Stimulated activated CD8-positive, alpha-beta memory T cell treated with anti-CD3 and anti-CD28 coated beads, Interleukin-7, amount 100 ng/mL, for 1 hour (primary cell): ENCODE measurements at places on chromosomes 11 and 22.

DNA sequence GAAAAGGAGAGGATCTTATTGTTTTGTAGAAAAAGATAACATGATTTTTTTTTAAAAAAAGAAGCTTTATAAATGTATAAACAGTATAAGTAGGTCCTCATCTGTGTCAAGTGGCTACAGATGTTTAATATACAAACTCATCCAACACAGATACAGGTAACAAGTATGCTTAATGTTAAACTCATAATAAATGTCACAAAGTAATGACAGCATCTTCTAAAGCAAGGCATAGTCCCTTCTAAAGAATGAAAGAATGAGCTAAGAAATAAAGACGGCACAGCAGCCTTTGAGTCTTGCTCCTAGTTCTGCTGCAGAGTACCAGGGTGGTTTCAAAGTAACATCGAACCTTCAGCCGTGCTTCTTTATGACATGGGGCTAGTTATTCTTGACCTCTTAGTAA is 28.7 kb upstream of the BLID start:
- DNase-seq: no peak

GRCh38 chr22:26634189-26634588 is 12.4 kb downstream of the CRYBA4 start:
- no peak for DNase-seq

DNA sequence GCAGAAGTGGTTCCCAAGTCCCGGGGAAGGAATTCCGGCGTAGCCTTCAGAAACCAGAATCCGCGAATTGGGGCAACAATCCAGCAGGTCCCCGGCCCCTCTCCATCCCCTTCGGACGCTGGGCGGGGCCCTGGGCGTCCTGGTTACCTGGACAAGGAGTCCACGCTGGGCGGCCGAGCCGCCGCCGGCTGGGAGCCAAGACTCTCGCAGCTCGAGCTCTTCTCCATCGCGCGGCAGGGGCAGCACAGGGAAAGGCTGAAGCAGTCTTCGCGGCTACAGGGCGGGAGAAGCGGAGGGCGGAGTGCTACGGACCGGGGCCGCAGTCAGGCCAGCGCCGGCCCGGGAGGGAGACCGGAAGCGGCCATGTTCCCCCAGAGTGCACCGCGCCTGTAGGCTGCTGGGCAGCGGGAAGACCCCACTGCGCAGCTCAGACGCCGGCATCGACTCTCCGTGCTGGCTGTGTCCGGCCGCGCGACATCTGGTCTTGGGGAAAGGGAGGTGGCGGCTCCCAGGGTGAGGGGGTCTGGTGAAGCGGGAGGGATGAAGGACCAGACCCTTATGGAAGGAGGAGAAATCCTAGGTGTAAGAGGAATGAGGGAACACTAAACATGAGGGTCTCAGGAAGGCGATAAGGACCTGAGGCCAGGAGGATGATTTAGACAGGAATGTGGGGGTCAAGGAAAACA is at the start of gene MTMR2:
TSS of gene MTMR2 (minus strand) at position 380 of the 686 bp plus-strand sequence. CDS start at position 227, 153 bp downstream.
- DNase-seq: peak; percentile 25

DNA sequence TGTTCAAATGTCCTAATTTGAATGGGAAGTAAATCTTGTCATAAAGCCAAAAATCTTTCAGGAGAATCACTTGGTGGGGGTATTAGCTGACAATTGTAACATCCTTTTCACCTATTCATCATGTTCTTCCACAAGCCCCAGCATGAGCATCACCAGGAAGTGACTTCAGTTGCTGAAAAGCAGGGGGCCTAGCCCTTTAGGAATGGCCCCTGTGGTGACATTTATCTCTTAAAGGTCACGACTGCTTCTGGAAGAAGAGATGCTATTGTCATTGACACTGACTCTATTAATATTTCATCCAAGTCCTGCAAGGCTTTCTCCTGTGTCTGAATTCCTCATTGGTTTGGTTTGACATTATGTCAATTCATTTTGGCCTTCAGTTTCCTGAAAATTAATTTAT is 92.6 kb downstream of the OR5AK2 start:
- DNase-seq: no peak

- DNase-seq: no peak
These were observed 71.7 kb upstream of the EED start for GRCh38 chr11:86172894-86173293.

DNA sequence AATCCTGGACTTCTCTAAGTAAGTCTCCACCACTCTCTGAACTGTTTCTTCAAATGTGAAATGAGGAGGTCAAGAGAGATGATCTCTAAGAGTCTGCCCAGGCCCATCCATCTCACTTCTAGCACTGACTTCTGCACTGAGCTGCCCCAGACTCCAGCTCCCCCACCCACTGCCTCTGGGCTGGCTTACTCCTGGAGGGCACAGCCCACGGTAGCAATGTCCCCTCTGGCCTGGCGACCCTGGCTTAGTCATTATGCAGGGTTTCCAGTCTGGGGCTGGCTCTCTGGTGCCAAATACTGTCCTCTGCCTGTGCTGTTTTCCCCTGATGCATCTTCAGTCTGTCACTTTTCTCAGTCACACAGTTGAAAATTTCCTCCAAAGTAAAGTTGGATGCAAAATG is 60.9 kb downstream of the PKNOX2 start:
- DNase-seq: no peak

DNA sequence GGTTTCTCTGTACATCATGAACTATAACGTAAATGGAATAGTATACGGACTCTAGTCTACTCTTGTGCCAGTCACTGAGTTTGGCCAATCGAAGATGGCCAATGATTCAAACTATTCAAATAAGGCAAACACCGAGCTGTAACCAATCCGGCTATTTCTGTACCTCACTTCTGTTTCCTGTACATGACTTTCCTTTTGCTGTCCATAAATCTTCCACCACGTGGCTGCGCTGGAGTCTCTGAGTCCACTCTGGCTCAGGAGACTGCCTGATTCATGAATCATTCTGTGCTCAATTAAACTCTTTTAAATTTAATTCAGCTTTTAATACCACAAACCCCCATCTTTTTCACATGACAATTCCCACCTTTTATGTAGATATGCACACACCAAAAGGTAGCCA is 1.5 kb upstream of the JAML start:
- no peak for DNase-seq

DNA sequence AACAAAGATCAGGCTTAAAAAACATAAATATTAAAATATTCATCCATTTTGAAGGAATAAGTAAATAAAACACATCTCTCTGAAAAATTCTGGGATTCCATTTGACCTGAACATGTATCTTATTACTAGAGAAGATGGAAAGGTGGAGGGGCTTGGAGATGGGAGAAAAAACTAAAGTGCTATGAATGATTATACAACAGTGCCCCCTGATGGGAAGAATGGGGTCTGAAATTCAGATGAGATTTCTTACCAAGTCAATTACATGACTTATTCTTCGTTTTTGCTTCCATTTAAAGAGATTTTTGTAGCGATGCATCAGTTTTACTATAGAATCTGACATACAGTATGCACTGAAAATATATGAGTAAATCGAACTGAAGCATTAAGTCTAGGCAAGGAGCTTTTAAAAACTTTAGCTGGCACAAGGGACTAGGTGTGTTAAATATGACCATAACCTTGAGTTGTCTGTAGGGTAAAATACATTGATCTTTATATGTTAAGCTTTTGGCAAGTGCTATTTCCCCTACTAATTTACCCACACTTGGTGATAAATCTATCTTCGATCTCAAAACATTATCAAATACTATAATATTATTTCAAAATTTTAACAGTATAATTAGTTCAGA is 718.8 kb downstream of the CNTN5 start:
- DNase-seq: no peak

DNA sequence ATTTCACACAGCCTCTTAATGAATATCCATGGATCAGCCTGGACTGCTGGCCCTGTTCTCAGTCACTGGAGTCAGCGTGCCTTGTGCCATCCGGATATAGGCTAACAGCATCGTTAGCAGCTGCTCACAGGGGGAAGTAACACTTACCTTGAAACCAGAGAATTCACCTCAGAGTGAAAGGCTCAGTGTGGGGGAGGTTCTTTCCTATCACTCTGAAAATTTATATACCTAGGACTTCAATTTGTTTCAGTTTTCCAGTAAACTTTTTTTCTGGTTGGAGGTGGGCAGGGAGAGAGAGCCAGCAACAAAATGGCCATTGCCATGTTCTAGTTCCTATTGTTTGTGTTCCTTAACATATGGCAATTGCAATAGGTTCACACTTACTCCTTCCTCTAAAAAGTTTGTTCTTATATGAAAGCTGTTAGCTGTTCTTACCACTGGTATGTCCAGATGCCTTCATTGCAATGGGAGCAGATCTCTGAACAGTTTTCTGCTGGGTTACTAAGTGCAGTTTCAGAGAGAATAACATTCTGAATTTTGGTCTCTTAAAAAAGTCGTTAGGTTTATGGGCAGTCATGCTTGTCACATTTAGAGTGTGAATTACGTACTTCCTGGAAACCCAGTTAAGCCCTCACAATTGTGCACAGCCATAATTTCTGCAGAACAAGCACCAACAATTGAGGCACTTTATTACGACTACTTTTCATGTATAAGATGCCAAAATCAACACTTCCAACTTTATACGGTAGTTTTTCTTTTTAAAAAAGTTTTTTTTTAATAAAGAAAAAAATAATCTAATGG is 247.6 kb downstream of the CADM1 start:
- DNase-seq: no peak

DNA sequence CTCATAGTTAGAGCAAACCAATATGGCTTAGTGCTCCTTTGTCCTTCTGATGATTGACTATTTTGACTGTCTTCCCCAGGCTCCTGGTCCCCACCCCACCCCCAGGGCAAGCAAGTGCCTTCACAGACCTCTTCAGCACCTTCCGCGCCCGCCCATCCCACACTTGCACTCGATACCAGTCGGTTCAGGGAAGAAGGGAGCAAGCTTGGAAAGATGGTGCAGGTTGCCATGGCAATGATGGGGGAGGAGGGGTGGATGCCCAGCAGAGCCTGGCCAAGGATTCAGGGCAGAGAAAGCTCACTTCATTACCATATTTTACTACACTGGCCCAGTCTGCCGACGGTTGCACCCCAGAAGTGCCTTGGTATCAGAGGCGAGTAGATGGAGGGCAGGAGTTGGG is 2.2 kb downstream of the TMEM132A start:
- DNase-seq: no peak

DNA sequence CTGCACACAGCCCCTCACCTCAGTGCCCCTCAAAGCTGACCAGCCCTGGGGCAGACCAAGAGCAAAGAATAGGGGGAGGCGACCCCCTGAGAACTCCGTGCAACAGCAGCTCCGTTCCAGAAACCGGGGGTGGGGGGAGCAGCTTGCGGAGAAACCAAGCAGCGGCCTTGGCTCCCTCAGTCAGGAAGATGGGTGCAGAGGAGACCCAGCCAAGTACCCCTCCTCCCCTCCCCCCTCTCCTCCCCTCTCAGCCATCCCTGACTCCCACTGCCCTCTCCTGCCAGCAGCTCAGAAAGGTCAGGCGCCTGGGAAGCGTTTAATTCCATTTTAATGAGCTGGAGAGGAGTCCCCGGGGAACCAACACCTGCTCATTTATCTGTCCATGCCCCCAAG is 78.9 kb downstream of the PDE2A start:
- no peak for DNase-seq

GRCh38 chr22:46335201-46336118 is at the start of gene TRMU:
TRMU (plus strand) TSS chr22:46335714; CDS start chr22:46335765, 51 bp downstream.
- DNase-seq: peak; percentile 48

- no peak for DNase-seq
These were observed 5.9 kb upstream of the PEX26 start for GRCh38 chr22:18071968-18072310.

GRCh38 chr22:41512421-41513194 is 31.7 kb downstream of the POLR3H start:
- DNase-seq: no peak

GRCh38 chr11:13149991-13150390 is 127.6 kb upstream of the BMAL1 start:
- no peak for DNase-seq

DNA sequence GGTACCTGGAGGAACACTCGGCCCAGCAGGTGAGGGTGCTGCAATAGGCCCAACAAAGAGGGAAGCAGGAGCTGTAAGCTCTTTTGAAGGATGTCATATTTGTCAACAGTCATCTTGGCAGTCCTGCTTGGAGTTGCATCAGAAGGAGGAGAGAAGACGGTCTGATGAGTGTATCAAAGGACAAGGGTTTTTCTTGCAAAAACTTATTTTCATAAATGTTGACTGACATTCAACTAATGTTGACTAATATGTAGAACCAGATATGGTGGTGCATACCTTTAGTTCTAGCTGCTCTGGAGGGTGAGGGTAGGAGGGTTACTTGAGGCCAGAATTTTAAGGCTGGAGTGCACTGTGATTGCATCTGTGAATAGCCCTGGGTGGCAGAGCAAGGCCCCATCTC is 72.3 kb downstream of the CABIN1 start:
- no peak for DNase-seq

GRCh38 chr11:11436715-11437313 is 83.8 kb upstream of the CSNK2A3 start:
- no peak for DNase-seq

- no peak for DNase-seq
These were observed 926.6 kb upstream of the CCDC90B start for GRCh38 chr11:84212468-84213390.

DNA sequence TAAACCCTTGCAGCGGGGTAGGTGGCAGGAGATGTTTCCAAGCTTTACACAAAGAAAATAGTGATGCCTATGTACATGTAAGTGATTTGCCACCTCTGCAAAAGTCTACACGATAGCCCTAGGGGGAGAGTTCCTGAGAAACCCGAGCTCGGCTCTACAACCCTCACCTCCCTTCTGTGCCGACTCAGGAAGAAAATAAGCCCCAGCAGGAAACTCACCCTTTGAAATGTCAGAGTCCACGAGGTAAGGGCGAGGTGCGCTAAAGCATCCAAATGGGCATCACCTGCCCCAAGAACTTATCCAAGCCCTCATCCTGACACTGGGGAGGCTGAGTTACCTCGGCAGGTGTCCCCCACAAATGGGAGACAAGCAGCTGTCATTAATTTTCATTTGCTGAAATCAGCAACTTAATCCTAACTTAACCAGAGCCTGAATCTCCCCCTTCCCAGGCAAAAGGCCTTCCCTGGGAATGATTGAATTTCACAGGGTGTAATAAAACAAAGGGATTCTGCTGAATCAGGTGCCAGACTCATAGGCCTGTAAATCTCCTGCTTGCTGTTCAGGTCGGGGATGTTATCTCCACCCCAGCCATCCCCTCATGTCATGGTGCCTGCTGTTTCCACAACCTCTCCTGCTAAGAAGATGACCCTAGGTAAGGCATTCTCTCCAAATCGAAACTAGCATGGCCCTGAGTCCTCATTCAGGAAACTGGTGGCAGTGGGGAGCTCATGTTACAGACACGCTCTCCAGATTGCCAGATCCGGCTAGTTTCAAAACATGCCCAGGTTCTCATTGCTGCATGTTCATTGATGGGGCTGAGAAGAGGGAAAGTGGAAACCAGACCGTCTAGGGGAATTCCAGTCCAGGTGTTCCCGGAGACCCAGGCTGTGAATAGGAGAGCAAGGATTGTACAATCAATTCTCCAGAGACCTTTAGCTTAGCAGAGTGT is 105.3 kb upstream of the KIRREL3 start:
- no peak for DNase-seq

- no peak for DNase-seq
These were observed 67.7 kb upstream of the CLNS1A start for GRCh38 chr11:77705195-77705875.

DNA sequence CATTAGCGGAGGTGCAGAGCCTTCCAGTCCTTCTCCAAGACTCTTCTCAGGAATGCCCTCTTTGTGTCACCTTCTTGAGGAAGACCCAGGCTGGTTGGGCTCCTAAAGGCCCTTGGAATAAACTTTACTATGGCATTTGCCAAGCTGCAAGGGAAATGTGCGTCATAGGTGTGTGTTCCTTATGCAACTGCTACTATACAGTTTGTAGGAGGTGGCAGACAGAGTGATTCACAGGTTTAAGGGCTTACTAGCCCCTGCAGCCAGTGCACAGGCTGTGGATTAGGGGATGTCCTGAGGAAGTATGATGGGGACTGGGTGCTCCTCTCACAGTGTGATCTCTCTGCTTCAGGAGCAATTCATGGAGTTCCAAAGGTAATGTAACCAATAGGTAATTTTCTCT is 74.6 kb downstream of the TENM4 start:
- DNase-seq: no peak
